Activated CD4-positive, alpha-beta T cell treated with anti-CD3 and anti-CD28 coated beads, Interleukin-2, amount 10 ng/mL, durations not matched to agents 7 days and 5 days (primary cell): ENCODE measurements at places on chromosomes 11 and 22. TPM values are rescaled to one million over a fixed set of nuclear protein-coding genes. Genes with fewer than 3 reads are reported as not detected.

Gene MS4A3
- not detected for total RNA-seq

DNA sequence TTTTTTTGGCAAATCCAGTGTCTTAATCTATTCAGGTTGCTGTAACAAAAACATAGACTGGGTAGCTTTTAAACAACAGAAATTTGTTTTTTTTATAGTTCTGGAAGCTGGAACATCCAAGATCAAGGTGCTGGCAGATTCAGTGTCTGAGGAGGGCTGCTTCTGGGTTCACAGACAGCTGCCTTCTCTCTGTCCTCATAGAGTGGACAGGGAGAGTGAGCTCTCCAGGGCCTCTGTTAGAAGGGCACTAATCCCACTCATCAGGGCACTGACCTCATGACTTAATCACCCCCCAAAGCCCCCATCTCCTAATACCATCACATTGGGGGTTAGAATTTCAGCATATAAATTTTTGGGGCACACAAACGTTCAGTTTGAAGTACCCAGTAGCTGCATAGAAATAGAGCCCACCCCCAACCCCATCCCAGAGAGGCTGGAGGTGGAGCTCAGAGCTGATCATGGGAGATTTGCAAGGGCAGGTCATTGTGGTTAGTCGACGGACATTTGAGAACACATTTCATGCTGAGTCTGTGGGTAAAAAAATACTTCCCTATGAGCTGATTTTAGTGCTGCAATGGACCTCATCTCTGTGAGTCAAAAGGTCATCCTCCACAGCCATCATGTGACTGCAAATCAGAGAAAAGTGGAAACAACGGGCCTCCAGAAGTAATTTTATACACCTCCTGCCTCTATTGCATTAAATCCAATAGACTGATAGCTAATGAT lies 203.1 kb upstream of the CADM1 start:
- no peak for DNase-seq

DNA sequence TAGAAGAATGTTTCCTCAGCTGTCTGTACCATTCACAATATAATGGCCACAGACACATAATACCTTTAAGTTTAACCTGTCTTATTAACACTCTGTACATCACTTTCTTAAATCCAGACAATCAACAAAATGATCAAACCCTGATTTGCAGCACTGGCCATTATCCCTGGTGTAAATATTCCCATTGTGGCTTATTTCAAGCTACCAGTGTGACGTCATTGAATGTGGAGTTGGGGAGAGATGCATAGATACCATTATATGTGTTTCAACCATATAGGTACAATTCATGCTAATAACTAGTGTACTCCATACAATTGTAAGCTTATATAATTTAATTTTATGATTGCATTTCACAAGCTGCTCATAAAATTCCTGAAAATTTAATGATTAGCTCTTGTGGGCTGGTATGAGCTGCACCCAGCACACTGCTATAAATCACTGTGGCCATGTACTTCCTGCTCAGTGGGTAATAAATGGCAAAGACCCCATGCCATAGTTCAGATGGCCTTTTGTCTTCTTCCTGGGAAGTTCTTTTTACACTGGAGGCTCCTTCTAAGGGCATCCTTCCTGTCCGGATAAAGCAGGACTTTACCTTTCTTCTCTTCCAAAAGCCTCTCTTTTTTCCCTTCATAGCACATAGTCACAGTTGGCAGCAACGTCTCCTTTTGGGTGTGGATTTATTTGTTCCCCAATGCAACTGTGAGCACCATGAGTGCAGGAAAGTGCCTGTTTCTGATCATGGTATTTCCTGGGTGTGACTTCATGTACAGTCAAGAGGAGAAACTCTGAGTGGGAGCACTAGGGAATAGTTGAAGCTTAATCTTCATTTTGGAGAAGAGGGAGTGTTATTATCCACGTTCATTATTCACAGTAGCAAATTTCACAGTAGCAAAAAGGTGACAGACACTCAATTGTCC lies 87.8 kb downstream of the MIAT start:
- DNase-seq, result no peak

DNA sequence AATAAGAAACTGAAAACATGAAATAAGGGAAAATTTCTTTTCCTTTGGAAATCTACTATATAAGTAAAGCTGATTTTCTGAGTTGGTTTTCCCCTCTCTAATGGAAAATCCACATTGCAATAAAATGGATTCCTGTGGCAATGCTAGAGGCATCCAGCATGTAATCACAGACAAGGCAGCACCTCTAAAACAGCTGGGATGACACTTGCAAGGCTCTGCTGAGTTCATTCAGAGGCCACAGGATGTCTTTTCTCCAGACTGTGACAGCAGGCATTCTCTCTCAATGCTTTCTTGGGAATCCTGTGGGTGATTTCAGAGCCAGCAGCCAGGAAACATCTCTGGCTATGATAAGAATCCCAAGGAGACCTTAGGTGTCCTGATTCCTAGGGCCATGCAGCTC lies 201.3 kb upstream of the BLID start:
- DNase-seq, result no peak

- DNase-seq, result no peak
Observed at GRCh38 chr11:18369398-18369797, 25.0 kb upstream of the LDHA start.

Gene OR52K1
- not detected for total RNA-seq

- no peak for DNase-seq
Observed at GRCh38 chr11:9073466-9074225, 17.8 kb downstream of the SCUBE2 start.
